Stimulated activated CD4-positive, alpha-beta T cell treated with anti-CD3 and anti-CD28 coated beads, Interleukin-15, amount 100 ng/mL, for 1 hour (primary cell): ENCODE measurements at places on chromosomes 7 and 10.

- DNase-seq = no peak
These were observed 512 bp upstream of the VIM start for GRCh38 chr10:17227367-17228090.

GRCh38 chr7:20665096-20665495 is 49.6 kb downstream of the ABCB5 start:
- no peak for DNase-seq

DNA sequence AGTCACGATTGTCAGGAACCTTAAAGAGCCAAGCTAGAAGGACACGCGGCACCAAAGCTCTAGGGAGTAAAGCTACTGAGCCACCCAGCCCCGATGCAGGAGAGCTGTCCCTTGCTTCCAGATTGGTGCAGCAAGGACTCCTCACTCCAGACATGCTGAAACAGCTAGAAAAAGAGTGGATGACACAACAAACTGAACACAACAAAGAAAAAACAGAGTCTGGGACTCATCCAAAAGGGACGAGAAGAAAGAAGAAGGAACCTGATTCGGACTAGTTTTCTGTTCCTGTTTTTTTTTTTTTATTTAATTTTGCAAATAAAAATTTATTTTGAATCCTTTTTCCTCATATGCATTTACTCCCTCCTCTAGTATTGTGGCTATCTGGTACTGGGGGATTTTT is 11.4 kb upstream of the HKDC1 start:
- no peak for DNase-seq

DNA sequence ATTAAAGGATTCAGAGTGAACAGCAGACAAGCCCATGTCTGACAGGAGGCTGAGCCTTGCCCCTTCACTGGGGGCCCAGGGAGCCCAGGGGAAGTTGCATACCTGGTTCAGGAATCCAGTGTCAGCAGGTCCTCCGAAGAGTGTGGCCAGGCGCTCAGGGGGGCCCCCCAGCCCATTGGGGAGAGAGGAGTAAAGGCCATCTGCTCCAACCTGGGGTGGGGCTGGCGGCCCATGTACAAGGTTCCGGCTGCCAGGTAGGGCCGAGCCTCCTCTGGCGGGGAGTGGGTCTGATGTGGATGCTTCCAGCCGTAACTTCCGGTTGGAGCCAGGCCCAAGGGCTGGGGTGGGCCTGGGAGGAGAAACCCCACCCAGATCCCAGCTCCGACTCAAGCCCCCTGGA is 2.3 kb downstream of the PSD start:
- no peak for DNase-seq

DNA sequence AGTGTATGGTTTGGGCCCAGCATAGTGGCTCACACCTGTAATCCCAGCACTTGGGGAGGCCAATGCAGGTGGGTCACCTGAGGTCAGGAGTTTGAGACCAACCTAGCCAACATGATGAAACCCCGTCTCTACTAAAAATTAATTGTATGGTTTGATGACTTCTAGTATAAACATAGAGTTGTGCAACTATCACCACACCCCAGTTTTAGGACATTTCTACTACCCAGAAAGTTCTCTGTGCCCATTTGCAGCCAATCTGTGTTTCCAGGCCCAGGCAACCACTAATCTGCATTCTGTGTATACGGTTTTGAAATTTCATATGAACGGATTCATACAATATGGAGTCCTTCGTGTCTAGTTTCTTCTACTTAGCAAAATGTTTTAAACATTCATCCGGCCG is 20.0 kb downstream of the CLIP2 start:
- DNase-seq = no peak

DNA sequence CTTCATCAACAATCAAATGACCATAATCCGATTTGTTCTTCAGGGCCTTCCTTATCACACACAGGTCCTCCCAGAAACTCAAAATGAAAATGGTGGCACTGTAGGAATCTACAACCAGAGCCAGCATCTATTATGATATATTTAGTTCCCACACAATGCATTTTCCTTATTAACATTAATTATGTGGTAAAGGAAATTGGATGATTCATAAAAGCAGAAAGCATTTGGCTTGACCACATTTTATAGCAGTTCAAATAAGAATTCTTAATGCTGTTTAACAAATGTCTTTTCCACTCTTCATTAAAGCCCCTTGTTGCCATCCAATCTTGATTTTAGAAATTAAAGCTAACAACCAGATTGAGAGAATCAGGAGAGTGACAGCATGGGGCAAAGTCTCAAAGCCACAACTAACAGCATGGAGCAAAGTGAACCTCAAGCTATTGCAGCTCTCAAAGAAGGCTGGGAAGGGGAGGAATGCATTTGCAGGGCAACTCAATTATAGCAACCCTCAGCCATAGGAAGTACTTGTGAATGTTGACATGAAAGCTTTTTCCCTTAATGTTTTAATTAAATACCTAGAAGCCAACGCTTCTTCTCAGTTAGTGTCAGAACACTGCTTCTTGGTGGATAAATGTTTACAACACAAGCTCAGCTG is 549.1 kb downstream of the NXPH1 start:
- no peak for DNase-seq

DNA sequence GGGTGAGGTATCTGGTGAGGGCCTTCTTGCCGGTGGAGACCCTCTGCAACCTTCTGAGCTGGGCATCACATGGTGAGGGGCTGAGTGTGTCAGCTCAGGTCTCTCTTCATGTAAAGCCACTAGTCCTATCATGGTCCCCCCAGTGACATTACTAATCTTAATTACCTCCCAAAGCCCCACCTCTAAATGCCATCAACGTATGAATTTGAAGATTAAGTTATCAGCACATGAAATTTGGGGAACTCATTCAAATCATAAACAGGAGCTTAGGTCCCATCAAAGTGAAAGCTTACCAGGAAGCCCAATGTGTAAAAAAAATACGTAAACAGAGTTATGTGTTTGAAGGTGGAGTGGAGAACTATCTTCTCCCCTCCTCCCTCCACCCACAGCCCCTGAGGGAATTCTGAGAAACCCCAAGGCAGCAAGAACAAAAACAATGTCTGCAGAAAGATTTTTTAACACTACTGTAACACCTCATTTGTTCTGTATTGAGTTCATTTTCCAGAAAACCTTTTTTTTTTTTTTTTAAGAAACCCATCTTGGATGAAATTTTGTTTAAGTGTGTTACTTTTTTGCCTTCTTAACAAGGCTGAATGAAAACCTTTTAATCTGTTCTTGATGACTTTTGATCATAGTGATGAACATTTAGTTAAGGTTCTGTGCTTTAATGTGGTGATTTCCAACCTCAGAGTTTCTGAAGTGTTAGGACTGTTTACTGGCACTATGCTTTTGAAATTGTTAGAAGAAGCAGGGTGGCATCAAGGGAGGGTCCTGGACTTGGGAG is 19.1 kb upstream of the PCGF5 start:
- no peak for DNase-seq

- no peak for DNase-seq
These were observed 22.1 kb downstream of the HKDC1 start for GRCh38 chr10:69242040-69242851.

DNA sequence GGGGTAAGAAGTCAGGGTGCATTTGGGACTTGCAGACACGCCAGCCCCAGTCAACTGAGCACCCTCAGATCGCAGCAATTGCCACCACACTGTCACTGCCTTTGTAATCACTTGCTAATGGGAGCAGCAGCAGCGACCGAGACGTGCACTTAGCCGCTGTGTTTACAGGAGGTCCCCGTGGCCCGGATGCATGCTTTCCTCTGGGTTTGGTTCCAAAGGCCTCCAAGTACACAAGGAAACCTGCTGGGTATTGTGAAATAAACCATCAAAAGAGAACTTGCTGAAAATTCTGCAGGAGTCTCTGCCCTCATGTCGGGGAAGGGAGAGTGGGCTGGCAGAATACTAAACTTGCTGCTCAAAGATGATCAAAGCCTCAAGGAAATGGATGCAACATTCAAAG is 341.7 kb downstream of the DNAJB6 start:
- no peak for DNase-seq

DNA sequence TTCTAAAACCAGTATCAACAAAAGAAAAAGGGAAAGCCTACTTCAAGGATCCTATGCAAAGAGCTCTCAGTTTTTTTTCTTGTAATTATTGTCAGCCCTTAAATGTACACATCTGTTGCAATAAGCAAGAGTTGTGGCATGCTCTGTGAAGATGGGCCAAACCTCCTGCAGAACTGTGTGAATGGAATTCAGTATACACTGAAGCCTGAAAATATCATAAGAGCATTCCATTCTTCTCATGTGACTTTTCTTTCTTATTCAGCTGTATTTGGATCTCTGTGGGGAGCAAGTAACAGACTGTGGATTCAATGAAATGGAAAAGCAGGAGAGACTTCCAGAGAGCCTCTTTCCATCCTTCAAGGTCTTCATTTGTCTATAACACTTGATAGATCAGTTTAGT is 130.7 kb downstream of the SAMD9 start:
- DNase-seq = no peak

- no peak for DNase-seq
These were observed 61.7 kb upstream of the TES start for GRCh38 chr7:116148626-116149025.

DNA sequence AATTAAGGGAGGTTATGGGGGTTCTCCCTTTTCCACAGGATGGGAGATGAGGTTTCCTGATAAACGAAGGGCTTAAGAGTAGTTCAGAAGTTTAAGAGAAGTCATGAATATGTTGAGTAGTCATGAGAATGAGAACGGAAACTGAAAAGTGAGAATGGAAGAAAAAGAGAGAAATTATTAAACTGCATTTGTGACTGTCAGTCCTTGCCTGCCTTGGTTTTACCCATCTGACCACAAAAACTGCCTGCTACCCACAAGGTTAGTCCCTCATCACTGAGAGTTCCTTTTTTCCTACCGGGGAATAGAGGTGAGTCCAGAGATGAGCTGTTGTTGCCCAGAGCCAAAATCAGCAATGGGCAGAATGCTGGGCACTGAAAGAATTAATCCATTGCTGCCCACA is 174.1 kb upstream of the BET1 start:
- DNase-seq = no peak

DNA sequence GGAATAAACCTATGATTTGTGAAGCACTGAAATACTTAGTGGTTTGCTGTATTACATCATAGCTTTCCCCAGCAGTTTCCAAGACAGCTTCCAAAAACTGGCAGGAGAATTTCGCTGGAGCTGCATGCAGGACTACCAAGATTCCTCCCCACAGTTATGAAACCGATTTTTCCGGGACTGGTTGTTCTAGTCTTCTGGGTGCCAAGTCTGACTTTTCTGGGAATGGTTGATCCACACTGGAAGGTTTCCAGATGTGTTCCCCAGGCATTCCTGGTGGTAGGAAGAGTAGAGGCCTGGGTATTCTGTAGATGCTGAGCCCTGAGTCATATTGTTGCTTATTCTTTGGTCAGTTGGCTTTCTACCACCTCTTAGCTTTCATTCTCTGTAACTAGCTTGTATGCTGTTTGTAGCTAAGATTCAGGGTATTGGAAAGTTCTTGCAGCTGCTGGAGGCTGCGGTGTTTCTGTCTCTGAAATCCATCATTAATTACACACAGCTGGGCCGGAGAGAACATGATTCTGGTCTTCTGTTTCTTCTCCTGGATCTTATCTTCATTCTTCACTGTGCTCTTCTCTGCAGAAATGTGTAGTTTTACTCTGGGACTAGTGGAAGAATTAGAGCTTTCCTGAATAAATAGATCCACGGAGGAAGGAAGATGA is 6.3 kb downstream of the ABCC2 start:
- no peak for DNase-seq
